H9 (cell line): ENCODE measurements at places on chromosomes 12 and 14. TPM values are rescaled to one million over a fixed set of nuclear protein-coding genes. Genes with fewer than 3 reads are reported as not detected.

The RTL1 gene
- total RNA-seq = not detected in 2 replicates

The FAM90A1 gene
- 0.09 and 0.15 TPM in 2 replicates for total RNA-seq

The SPIC gene
- not detected in 2 replicates for total RNA-seq

The RND1 gene
- 9.5 and 9.7 TPM in 2 replicates for total RNA-seq

The KRT73 gene
- not detected in 2 replicates for total RNA-seq

The ANO2 gene
- total RNA-seq = 3.8 and 4.2 TPM in 2 replicates

The TPH2 gene
- total RNA-seq = 0.66 and 0.83 TPM in 2 replicates

The CCDC184 gene
- 0.11 and 0.13 TPM in 2 replicates for total RNA-seq

The HVCN1 gene
- total RNA-seq = 5.2 and 5.5 TPM in 2 replicates

The BMP4 gene
- total RNA-seq = 12.2 and 13.6 TPM in 2 replicates

The MANSC4 gene
- total RNA-seq = not detected in 2 replicates

The CLEC9A gene
- not detected in 2 replicates for total RNA-seq

The PRH2 gene
- not detected in 2 replicates for total RNA-seq

The GLIPR1 gene
- total RNA-seq = 0.09 and 0.13 TPM in 2 replicates

The HOXC9 gene
- total RNA-seq = not detected in 2 replicates

The RNASE4 gene
- total RNA-seq = not detected in 2 replicates
